ENCODE measurements at places on chromosomes 7 and 10.

GRCh38 chr10:96357038-96357620, 1.7 kb downstream of the OPALIN start:
- no peak for DNase-seq

DNA sequence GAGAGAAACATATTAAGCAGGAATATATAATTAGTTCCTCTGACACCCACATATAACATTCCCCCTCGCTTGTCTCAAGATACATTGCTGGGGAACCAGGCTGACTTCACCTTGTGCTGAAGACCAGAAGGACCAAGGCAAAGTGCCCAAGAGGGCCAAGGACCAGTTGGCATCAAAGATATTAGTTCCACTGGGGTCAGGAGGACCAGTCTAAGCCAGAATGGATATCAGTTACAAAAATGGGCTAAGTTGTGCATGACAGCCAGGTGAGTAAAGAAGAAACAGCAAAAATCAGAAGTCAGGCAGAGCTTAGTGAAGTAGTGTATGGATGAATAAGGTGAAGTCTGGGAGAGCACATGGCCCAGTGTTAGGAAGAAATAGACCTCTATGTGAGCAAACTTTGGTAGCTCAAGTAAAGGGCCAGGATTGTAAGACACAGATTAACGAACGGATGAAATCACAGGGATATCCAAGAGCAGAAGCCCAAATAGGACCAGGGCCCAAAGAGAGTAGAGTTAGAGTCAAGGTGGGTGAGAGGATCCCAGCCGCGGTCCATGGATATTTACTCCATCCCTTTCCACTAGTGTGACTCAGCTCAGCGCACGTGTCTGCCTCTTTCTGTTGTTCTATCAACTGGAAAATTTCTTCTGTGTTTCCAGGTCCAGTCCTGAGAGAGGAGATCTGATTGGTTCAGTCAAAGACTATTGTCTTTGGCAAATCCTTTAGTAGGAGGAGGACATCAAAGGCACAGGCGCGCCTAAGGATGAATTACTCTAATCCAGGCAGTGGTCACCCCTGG, 5.0 kb downstream of the CALD1 start:
- DNase-seq = no peak

- DNase-seq = no peak
Measured at GRCh38 chr7:92834507-92835260, 1.7 kb downstream of the CDK6 start.

- no peak for DNase-seq
Measured at GRCh38 chr7:136883046-136883445, 14.6 kb downstream of the CHRM2 start.
